Activated T-helper 9 cell treated with anti-CD3 and anti-CD28 coated beads, Interleukin-2, amount 50 U/mL, for 16 hours (primary cell): ENCODE measurements at places on chromosomes 7 and 10.

DNA sequence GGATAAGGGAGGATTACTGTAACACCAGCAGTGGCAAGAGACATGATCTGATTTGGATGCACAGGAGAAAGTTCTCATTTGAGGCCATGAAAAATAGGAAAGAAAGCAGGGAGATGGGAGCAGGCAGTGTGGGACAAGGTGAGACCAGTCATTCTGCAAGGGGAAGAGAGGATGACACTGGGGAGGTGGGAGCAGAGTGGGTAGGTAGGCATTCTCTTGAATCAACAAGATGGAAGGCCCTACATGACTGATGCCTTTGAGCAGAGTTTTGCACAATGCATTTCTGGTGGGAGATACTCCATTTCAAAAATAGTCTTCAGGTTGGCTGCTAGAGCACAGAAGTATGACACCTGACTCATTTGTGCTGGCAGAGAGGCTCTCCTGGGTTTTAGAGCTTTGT is 10.5 kb downstream of the RPS24 start:
- DNase-seq: no peak

DNA sequence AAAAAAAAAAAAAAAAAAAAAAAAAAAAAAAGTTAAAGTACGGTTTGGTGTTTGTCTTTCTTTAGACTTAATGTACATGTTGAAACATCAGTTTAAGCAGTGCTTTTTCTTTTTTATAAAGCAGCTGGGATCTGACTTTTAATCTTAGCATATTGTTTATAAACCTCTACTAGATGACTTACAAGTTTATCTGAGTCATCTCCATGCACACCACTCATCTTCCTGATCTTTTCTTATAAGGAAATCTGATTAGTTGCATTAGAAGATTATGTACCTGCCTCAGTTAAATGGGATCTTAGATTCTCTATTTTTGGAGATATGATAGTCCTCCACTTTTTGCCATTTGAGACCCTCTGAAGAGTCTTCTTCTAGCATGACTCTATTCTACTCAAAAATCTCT is 391.9 kb upstream of the LRGUK start:
- no peak for DNase-seq

- DNase-seq: no peak
Observed at GRCh38 chr7:91446819-91447218, 182.6 kb downstream of the FZD1 start.

- no peak for DNase-seq
Observed at GRCh38 chr7:17384400-17384799, 85.9 kb downstream of the AHR start.

DNA sequence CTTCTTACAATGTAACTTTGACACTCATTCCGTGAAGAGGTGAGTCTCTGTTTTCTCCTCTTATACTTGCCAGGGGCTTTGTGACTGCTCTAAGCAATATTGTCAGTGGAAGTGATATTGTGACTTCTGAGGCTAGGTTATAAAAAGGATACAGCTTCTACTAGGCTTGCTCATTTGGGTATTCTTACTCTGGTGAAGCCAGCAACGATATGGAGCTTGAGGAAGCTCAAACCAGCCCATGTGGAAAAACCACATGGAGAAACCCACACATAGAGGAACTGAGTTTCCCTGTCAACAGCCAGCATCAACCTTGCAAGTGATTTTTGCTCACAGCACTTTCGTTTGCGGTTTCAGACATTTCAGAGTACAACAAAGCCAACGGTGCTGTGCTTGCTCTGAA is 149.6 kb upstream of the SEMA3E start:
- no peak for DNase-seq
